Cortex of kidney (tissue), 1 donor: ENCODE measurements at places on chromosomes 16 and 17.

GRCh38 chr16:89295915-89296314 lies 78.4 kb downstream of the ZNF778 start:
- no peak for DNase-seq

- no peak for DNase-seq
Observed at GRCh38 chr17:78019367-78019975, 61.0 kb downstream of the TNRC6C start.

DNA sequence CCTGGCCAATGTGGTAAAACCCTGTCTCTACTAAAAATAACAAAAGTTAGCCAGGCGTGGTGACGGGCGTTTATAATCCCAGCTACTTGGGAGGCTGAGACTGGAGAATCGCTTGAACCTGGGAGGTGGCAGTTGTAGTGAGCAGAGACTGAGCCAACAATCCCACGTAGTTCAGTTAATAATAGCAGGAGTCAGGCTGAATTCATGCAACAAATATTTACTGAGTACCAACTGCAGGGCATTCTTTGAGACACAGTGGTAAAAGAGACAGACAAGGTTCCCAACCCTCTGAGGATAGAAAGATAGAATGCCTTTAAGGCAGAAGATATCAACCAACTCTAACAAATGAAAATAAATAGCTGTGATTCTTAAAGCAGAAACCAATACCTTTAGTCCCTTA lies 39.1 kb downstream of the SPOP start:
- no peak for DNase-seq

DNA sequence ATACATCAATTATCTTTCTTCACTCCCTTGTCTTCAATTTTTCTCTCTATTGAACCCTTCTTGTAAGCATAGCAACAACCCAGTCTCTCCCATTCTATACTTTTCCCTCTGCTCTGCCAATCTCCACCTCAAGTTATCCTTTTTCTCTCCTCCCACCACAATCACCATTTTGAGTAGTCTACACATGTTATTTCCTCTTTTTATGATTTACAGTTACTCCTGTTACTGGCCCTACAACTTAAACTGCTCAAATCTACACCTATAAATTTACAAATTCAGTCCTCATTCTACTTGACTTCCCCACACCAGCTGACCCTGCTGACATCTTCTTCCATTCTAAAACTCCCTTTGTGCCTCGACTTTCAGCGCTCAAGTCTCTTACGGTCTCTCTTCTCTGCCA lies 84.6 kb downstream of the SPAG9 start:
- no peak for DNase-seq

GRCh38 chr16:85461814-85462713 lies 151.1 kb upstream of the GSE1 start:
- DNase-seq: no peak

DNA sequence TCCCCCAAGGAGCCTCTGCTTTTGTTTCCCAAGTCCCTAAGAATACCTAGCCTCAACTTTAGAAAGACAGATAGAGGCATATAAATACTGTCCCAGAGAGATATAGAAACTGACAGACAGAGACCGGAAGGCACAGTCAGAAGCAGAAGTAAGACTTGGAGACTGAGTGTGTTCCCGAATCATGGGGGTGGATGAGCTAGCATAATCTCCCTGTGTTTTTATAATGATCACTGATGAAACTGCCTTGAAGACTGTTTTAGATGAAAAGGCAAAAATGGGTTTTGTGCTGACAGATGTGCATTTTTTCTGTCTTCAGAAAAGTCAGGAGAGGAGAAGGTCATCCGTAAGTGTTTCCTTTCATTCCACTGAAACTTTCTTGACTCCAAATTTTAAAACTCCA lies 8.3 kb upstream of the PSMD3 start:
- no peak for DNase-seq
